ENCODE measurements at places on chromosomes 3 and 15.

DNA sequence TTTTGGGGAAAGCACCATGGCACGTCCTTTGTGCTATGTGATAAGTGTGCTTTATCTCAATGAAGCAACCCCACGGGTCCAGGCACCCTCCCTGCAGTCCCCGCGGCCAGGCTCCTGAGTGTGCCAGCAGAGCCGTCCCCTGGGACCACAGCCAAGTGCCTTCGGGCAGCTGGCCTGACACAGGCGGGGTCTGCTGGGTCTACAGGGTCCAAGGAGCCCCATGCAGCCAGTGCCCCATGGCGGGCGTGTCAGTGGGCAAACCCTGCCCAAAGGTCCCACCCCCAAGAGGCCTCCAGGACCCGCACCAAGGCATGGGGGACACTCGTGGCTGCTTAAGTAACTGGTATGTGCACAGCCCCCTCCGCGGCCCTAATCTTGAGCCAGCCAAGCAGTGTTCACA is 35.3 kb downstream of the KLHL25 start:
- DNase-seq: no peak

DNA sequence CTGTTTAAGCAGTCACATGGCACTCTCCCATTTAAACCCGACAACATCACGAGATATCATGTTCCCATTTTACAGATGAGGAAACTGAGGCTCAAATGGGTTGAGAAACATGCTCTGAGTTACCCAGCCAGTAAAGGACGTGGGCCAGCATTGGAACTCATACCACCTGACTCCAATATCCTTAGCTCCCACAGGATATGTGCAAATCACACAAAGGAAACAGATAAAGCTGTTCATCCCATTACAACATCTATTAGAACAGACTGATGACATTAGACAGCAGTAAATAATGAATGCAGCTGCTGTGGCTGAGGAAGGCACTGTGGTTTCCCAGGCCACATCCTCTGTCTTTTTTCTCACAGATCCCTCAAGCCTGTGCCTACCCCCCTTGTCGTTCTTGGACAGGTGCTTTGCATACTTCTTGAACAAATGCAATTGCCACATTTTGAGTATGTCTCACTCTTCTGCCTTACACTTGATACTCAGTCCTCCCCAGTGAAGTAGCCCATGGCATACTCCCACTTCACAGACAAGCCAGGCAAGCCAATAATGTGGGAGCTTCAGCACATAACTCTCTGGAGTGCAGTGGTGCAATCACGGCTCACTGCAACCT is 17.7 kb downstream of the FRMD4B start:
- peak; percentile 25 for DNase-seq

DNA sequence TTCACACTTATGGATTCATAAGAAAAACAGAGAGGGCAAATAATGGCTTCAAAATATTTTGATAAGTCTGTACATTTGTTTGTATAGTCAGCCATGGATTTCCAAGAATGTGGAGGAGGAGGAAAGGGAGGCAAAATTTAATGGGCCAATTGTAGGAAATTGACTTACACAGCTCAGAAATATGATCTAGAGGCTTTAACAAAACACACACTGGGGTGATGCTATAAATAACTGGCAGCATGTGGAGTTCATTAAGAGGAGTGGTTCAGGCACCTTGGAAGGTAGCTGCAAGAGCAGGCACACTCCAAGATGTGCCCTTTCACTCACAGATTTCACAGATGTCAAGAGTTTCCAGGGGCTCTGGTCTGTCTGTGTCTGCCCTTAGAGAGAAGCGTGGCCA is 193.4 kb upstream of the RASGRP1 start:
- peak; percentile 87 for DNase-seq

GRCh38 chr3:125050488-125051090 is 5.2 kb downstream of the HEG1 start:
- DNase-seq: no peak

DNA sequence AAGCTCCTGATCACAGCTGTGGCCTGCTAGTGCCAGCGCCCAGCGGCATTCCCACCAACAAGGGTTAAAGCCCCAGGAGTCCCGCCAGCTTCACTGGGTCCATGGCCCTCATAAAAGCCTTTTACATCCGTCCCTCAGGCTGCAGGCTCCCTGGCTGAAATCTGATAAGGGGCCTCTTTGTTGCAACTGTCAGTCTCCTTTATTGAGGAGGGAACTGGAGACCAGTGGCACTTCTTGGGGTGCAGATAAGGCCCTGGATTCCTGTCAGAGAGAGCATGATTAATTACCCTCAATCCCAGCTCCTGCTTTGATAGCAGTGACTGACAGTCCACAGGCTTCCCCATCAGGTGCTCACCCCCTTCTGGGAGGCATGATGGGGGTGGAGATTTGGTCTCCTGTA is 30.9 kb upstream of the CLK3 start:
- DNase-seq: no peak

- no peak for DNase-seq
Measured at GRCh38 chr3:7567160-7567559, 706.2 kb downstream of the GRM7 start.

DNA sequence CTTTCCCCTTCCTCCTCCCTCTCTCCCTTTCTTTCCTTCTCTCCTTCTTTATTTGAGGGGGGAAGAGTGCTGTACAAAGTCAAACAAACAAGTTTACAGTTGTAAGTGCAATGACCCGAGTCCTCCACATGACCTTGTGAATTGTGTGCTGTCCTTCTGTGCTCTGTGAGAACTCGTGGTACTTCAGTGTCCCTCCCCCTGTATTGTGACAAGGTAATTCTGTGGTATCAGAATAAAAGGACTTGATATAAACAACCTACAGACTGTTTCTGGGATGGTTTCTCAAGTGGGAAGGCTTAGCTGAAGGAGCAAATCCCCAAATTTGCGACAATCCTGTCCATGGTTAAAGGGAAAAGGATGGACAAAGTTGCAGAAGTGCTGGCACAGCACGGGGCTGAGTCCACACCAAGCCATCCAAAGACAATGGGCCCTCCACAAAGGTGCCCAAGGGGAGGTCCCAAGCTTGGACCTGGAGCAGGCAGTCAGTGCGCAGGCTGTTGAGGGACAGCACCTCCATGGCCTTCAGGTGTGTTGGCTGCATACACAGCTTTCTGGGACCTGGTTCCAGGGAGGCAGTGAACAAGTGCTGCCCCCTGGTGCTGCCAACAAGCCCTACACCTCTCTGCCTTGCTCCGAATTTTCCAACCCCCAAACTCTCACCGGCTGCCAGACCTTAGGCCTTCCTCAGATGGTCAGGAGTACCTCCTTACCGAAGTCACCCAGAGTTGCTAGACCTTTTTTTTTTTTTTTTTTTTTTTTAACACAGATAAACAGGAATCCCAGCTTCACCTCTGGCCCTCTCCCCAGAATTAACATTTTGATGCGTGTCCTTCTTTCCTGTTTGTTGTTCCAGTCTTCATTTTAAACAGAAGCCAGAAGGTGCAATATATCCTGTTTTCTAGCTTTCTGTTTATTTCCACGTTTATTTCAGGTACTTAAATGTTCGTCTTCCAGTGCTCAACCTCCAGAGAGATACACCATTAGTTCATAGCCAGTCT is 2.6 kb upstream of the APEH start:
- peak; percentile 69 for DNase-seq

GRCh38 chr3:189108735-189109134 is 63.0 kb upstream of the TPRG1 start:
- DNase-seq: no peak

DNA sequence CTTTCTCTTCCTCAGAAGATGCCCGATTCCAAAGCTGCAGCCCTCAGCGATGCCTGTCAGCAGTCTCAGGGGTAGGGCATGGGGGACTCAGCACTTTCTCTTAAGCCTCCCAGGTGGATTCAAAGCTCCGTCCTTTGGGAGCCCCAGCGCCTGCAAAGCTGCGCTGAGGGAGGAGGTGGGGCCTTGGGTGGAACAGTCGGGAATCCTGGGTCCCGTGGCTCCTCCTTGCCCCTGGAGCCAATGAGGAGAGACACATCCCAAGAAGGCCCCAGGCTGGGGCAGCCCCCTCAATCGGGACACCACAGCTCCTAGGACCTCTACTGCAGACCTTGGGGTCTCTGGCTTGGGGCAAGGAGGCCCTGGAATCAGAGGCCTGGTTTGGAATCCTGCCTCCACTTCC is 227.5 kb upstream of the IGF1R start:
- DNase-seq: no peak

DNA sequence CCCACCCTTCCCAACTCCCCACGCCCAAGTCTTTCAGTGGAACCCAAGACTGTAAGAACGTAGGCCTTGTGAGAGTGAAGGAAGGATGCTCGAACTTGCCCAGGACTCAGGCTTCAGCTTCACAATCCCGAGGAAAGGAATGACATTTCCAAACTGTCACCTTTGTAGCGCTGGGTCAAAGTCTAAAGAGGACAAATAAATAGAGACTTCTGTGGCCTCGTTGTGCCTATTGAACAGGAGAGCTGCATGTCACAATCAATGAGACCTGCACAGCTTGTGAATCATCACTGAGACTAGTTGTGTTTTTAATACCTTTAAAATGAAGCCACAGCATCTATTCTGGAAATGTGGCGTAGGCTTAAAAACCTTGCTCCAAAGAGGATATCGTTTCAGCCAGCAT is 222.8 kb upstream of the ST8SIA2 start:
- DNase-seq: no peak

GRCh38 chr3:173465112-173465511 is 67.6 kb downstream of the NLGN1 start:
- DNase-seq: peak; percentile 79

DNA sequence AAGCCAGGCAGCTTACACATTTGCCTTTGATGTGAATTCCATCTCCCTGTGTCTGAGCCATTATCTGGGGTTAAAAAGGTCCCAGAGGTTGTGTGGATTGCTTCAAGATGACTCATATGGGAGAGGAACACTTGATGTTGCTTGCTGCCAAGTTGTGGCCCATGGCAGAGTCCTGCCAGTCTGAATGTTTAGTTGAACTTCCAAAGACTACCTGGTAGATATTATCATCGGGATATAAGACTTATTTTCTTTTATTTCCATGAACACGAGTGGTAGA is 85.6 kb downstream of the TJP1 start:
- peak; percentile 63 for DNase-seq

DNA sequence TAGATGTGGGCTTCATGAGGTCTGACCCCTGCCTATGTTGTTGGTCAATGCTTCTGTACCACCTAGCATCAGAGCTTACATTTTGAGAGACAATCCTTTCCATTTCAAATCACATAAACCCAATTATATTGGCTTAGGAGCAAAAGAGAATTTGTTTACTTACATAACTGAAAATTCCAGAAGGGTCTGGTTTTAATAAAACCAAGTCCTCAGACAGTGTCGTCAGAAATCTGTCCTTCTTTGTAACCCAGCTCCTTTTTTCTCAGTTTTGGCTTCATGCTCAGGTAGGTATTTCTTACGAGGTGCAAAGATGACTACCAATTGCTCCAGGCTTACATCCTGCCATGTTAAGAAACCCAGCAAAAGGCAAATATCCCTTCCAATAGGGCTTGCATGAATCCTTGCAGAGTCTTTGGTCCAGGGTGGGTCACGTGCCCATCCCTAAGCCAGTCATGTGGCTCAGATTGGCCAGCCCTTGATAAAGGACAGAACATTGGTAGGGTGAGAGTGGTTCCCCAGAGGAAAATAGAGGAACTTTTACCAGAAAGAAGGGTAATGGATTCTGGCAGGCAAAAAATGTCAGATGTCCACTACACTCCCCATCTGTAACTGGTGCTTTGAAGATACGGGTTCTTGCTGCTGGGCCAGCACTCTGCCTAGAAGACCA is 50.2 kb upstream of the VILL start:
- DNase-seq: no peak

- DNase-seq: no peak
Measured at GRCh38 chr3:33331414-33331813, 54.2 kb downstream of the FBXL2 start.

GRCh38 chr3:165503825-165504224 is 307.6 kb upstream of the SLITRK3 start:
- DNase-seq: no peak

GRCh38 chr3:123286308-123287023 is 84.7 kb downstream of the SEC22A start:
- DNase-seq: peak; percentile 52
